ENCODE measurements at places on chromosomes 3 and 15.

- H3K27me3 ChIP-seq = no peaks in the 10 kb centered on the region
- DNase-seq = peak; percentile 81
- H3K36me3 ChIP-seq = no peaks in the 10 kb centered on the region
- H3K4me3 ChIP-seq = no peak overlapping the region
- H3K4me1 ChIP-seq = peaks cover 59% of the 10 kb centered on the region
- peak overlapping the region; percentile 54 for H3K27ac ChIP-seq
Measured at GRCh38 chr3:129576514-129577352, 29.7 kb downstream of the PLXND1 start.

- H3K36me3 ChIP-seq = no peaks in the 10 kb centered on the region
- no peaks in the 10 kb centered on the region for H3K27me3 ChIP-seq
- H3K27ac ChIP-seq = no peak overlapping the region
- no peaks in the 10 kb centered on the region for H3K4me1 ChIP-seq
- no peak overlapping the region for H3K4me3 ChIP-seq
- DNase-seq = no peak
Measured at GRCh38 chr3:143155756-143156155, 36.2 kb downstream of the CHST2 start.

GRCh38 chr15:81270781-81271491, 53.0 kb downstream of the STARD5 start:
- no peaks in the 10 kb centered on the region for H3K36me3 ChIP-seq
- no peak for DNase-seq
- no peaks in the 10 kb centered on the region for H3K27me3 ChIP-seq
- no peak overlapping the region for H3K27ac ChIP-seq
- no peak overlapping the region for H3K4me3 ChIP-seq
- peaks cover 8% of the 10 kb centered on the region for H3K4me1 ChIP-seq

GRCh38 chr3:46935168-46935858, 41.2 kb downstream of the CCDC12 start:
- no peak overlapping the region for H3K27ac ChIP-seq
- peaks cover 47% of the 10 kb centered on the region for H3K36me3 ChIP-seq
- peaks cover 80% of the 10 kb centered on the region for H3K4me1 ChIP-seq
- no peaks in the 10 kb centered on the region for H3K27me3 ChIP-seq
- no peak overlapping the region for H3K4me3 ChIP-seq

- H3K27ac ChIP-seq = peak overlapping the region; percentile 98
- peaks cover 15% of the 10 kb centered on the region for H3K4me1 ChIP-seq
- peak overlapping the region; percentile 99 for H3K4me3 ChIP-seq
- H3K27me3 ChIP-seq = no peaks in the 10 kb centered on the region
Measured at GRCh38 chr15:68821190-68821840, 620 bp upstream of the ANP32A start.

DNA sequence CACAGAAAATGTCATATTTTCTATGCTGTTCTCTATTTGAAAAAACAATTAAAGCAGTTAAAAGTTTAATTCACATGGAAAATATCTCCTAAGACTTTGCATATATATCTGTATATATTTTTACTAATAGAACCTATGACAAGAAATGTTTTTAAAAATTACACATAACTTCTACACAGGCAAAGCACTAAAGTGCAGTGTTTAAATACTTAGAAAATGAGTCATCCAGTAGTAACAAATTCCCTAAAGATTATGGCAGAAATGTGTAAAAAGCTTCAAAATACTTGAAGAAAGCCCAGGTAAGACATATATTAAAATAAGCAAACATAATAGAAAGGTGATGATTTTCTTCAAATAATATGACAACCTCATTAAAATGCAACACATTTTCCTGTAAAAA, 236.6 kb downstream of the TBC1D5 start:
- no peak for DNase-seq
- no peaks in the 10 kb centered on the region for H3K4me1 ChIP-seq
- peaks cover 9% of the 10 kb centered on the region for H3K36me3 ChIP-seq

DNA sequence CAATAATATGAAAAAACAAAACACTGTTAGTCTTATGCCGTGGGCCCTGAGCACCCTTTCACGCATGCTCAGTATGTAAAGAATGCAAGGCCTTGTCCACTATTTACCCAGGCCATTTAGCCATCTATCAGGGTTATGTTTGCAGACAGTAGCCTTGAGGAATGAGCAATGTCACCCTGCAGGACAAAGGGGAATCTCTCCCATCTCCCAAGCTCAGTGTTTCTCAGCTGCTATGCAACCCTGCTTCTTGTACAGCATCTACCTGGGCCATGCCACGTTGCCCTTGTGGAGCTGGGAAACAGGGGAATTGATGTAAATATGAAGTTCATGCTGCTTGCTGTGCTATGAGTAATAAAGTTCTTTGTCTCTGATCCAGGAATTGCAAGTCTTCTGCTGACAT, 51.5 kb upstream of the SLCO2A1 start:
- H3K36me3 ChIP-seq = no peaks in the 10 kb centered on the region
- no peak overlapping the region for H3K27ac ChIP-seq
- no peak overlapping the region for H3K4me3 ChIP-seq

DNA sequence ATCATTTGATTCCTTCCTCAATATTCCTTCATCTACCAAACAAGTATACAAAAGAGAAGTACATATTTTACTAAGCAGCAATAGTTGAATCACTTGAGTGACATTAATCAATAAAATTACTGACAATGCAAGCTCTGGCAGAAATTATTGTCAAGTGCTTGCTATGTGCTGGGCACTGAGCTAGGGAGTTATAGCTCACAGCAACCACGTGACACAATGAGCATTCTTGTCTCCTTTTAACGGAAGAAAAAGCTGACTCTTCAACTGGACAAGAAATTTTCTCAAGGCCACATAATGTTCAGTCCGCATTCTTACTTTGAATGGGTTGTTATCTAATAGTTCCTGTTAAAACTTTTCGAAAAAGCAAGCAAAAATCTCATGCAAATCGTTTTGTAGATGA, 500.1 kb downstream of the PYDC2 start:
- H3K4me3 ChIP-seq = no peak overlapping the region
- no peaks in the 10 kb centered on the region for H3K27me3 ChIP-seq
- no peaks in the 10 kb centered on the region for H3K4me1 ChIP-seq
- DNase-seq = no peak
- no peak overlapping the region for H3K27ac ChIP-seq

- H3K36me3 ChIP-seq = no peaks in the 10 kb centered on the region
- H3K4me3 ChIP-seq = no peak overlapping the region
- DNase-seq = no peak
- no peaks in the 10 kb centered on the region for H3K4me1 ChIP-seq
- H3K27ac ChIP-seq = no peak overlapping the region
- H3K27me3 ChIP-seq = no peaks in the 10 kb centered on the region
Measured at GRCh38 chr3:20097015-20097414, 56.8 kb downstream of the KAT2B start.

GRCh38 chr3:50373146-50374051, 14.1 kb upstream of the TMEM115 start:
- no peak overlapping the region for H3K4me3 ChIP-seq
- H3K27me3 ChIP-seq = no peaks in the 10 kb centered on the region

DNA sequence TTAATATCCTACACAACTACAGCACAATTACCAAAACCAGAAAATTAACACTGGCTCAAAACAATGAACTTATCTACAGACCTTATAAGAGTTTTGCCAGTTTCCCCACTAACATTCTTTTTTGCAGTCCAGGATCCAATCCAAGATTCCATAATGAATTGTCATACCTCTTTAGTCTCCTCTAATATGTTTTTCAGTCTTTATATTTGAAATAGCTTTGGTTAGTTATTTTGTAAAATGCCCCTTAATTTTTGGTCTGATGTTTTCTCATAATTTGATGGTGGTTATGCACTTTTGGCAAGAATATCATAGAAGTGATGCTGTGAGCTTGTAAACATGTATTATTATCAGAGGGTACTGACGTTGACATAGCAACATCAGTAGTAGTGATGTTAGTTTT, 124.3 kb downstream of the ISL2 start:
- no peaks in the 10 kb centered on the region for H3K27me3 ChIP-seq
- no peak overlapping the region for H3K4me3 ChIP-seq
- DNase-seq = no peak
- no peak overlapping the region for H3K27ac ChIP-seq

DNA sequence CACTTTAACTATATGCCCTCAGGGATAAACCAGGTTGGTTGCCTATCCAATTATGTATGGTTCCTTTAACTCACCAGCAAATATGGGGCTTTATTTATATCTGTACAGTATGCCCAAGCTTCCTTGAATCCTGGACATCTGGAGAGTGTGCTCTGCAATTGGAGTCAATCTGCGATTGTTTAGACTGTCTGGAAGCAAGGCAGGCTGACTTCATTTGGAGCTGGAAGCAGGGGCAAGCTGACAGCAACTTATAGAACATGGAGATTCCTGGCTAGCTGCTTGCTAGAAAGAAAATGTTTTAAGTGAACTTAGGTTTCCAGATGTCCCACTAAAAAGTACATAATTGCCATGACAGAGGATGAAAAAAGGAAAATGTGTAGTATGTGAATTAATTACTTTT, 63.7 kb upstream of the TPRG1 start:
- DNase-seq = no peak
- no peaks in the 10 kb centered on the region for H3K4me1 ChIP-seq
- no peak overlapping the region for H3K4me3 ChIP-seq
- peaks cover 2% of the 10 kb centered on the region for H3K27me3 ChIP-seq

GRCh38 chr3:901953-902778, 190.7 kb upstream of the CNTN6 start:
- peak; percentile 17 for DNase-seq
- no peak overlapping the region for H3K4me3 ChIP-seq
- H3K4me1 ChIP-seq = no peaks in the 10 kb centered on the region
- no peaks in the 10 kb centered on the region for H3K27me3 ChIP-seq

DNA sequence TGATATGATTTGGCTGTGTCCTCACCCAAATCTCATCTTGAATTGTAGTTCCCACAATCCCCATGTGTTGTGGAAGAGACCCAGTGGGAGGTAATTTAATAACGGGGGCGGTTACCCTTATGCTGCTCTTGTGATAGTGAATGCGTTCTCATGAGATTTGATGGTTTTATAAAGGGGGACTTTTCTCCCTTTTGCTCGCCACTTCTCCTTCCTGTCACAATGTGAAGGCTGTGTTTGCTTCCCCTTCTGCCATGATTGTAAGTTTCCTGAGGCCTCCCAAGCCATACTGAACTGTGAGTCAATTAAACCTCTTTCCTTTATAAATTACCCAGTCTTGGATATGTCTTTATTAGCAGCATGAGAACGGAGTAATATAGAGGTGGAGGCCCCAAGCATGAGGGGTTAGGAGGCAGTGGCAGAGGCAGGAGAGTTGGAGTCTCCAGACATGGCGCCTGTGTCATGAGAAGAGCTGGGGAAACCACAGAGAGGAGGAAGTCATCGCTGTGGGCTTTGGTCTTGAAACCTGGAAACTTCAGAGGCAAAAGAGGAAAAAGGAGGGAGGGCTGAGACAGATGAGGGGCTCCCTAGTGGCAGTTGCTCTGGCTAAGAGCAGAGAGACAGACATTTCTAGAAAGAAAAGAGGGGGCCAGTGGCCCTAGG, 107.8 kb upstream of the VEPH1 start:
- no peak overlapping the region for H3K4me3 ChIP-seq
- no peak overlapping the region for H3K27ac ChIP-seq
- peaks cover 3% of the 10 kb centered on the region for H3K27me3 ChIP-seq
- peak; percentile 19 for DNase-seq
- no peaks in the 10 kb centered on the region for H3K36me3 ChIP-seq

GRCh38 chr15:64942356-64942755, 30.7 kb downstream of the ANKDD1A start:
- H3K36me3 ChIP-seq = no peaks in the 10 kb centered on the region
- H3K27me3 ChIP-seq = no peaks in the 10 kb centered on the region
- no peak for DNase-seq
- no peak overlapping the region for H3K4me3 ChIP-seq

- H3K27me3 ChIP-seq = no peaks in the 10 kb centered on the region
- no peak overlapping the region for H3K27ac ChIP-seq
- no peaks in the 10 kb centered on the region for H3K4me1 ChIP-seq
- H3K36me3 ChIP-seq = no peaks in the 10 kb centered on the region
Measured at GRCh38 chr15:75672646-75673425, 25.1 kb downstream of the SNX33 start.

GRCh38 chr3:169813757-169814517, 1.2 kb upstream of the LRRC34 start:
- H3K4me3 ChIP-seq = peak overlapping the region; percentile 91
- H3K36me3 ChIP-seq = no peaks in the 10 kb centered on the region
- DNase-seq = peak; percentile 93
- peaks cover 5% of the 10 kb centered on the region for H3K4me1 ChIP-seq
- no peak overlapping the region for H3K27ac ChIP-seq

GRCh38 chr3:81910244-81910852, 148.9 kb upstream of the GBE1 start:
- H3K36me3 ChIP-seq = no peaks in the 10 kb centered on the region
- no peak overlapping the region for H3K27ac ChIP-seq
- no peak overlapping the region for H3K4me3 ChIP-seq
- peaks cover 5% of the 10 kb centered on the region for H3K4me1 ChIP-seq
- H3K27me3 ChIP-seq = no peaks in the 10 kb centered on the region

DNA sequence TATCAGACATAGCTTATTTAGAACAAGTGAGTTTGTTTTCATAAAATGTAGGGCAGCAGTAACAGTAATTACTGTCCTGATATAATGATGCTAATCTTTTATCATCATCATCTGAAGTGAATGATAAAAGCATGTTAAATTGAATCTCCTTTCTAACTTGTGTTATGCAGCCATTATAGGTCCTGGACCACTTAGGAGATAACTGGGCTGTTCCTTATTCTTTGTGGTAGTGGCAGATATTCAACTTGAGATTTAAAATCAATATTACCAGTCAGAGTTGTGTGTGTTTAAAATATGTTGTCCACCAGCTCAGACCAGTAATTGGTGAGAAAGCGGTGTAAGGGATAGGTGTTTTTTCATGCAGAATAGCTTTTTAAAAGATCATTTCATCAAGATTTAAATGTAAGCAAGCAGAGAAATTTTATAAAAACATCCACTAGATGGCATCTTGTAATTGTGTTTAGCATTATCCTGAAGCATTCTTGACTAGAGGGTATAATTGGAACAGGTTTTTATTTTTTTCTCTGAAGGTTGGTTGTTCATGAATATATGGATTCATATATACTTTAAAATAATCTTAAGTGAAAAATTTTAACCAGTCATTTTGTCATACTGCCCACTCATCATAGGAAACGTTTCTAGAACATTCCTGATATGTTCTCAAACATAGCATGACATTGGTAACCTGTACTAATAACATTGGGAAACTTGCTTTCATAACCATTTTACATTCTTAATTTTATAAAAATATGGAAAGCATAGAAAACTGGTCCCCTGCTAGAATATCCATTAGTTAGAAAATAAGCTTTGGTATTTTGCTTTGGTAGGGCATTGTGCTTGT, 153.9 kb downstream of the BBX start:
- no peak overlapping the region for H3K4me3 ChIP-seq
- H3K27me3 ChIP-seq = no peaks in the 10 kb centered on the region
- peaks cover 16% of the 10 kb centered on the region for H3K4me1 ChIP-seq
- H3K36me3 ChIP-seq = no peaks in the 10 kb centered on the region

- no peak overlapping the region for H3K4me3 ChIP-seq
- no peak overlapping the region for H3K27ac ChIP-seq
- no peak for DNase-seq
- H3K4me1 ChIP-seq = peaks cover 19% of the 10 kb centered on the region
- no peaks in the 10 kb centered on the region for H3K36me3 ChIP-seq
Measured at GRCh38 chr3:69494185-69494584, 108.3 kb upstream of the FRMD4B start.

GRCh38 chr3:45024542-45025255, 1.4 kb upstream of the CLEC3B start:
- H3K36me3 ChIP-seq = no peaks in the 10 kb centered on the region
- H3K27me3 ChIP-seq = no peaks in the 10 kb centered on the region
- no peak overlapping the region for H3K27ac ChIP-seq
- no peak for DNase-seq

- DNase-seq = no peak
- no peaks in the 10 kb centered on the region for H3K27me3 ChIP-seq
- no peaks in the 10 kb centered on the region for H3K4me1 ChIP-seq
- no peak overlapping the region for H3K4me3 ChIP-seq
Measured at GRCh38 chr3:186839874-186840641, 2.5 kb upstream of the ADIPOQ start.

Measured in common myeloid progenitor, CD34-positive (primary cell).